ENCODE measurements at places on chromosomes 1 and 21.

GRCh38 chr1:221165839-221166500, 286.7 kb downstream of the HLX start:
- DNase-seq = no peak

GRCh38 chr1:247548092-247548491, 842 bp upstream of the GCSAML start:
- no peak for DNase-seq

- no peak for DNase-seq
Observed at GRCh38 chr21:46160907-46161632, 5.7 kb upstream of the FTCD start.

DNA sequence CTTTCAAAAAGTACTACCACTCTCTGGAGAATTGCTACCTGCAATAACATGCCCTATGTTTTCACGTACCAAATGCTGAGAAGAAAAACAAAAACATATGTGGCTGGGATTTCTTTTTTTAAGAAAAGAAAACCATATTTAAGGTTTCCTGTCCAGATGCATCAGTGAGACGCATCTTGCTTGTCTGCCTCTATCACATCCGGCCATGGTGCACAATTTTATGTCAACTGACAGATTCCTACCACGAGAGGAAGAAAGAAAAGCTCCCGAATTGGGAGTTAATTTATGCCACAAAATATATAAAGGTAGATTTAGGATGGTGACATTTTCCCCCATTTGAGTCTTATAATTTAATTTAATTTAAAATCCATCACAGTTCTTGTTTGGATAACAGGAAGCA, 62.3 kb upstream of the COL24A1 start:
- DNase-seq = no peak

- no peak for DNase-seq
Observed at GRCh38 chr1:227156520-227156919, 161.8 kb downstream of the CDC42BPA start.

DNA sequence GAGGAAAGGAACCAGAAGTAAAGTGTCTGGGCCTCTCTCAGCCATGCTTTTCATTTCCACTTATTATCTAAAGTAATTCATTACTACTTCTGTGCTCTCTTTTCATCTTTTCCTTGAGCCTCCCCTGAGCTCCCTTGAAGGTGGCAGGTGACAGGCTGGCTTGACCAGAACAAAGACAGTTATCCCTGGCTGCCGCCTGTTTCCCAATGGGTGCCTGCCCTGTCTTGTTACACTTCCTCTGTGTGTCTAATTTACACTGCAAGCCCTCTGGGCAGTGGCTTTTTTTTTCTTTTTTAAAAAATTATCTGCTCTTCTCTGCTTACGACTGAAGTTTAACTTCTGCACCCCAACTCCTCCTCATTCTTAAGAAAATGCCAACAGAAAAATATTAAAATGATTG, 113.4 kb downstream of the NGF start:
- DNase-seq = no peak

DNA sequence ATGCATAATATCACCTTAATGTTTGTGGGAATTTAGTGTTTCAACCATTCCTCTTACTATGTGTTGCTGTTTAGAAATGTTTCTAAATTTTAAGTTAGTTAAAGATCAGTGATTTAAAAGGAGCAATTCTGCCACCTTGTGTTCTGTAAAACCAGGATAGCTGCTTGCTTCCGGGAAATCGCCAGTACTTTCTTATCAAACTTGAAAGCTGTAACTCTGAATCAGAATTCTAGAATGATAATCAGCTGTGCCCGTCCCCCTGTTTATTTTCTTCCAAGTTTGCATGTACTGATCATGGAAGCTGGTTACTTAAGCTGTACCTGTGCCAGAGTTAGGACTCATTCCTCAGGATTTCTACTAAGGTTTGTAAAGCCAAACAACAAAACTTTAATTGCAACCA, 656.4 kb downstream of the LTN1 start:
- no peak for DNase-seq

- DNase-seq = no peak
Observed at GRCh38 chr1:116927049-116927798, 17.5 kb downstream of the PTGFRN start.

DNA sequence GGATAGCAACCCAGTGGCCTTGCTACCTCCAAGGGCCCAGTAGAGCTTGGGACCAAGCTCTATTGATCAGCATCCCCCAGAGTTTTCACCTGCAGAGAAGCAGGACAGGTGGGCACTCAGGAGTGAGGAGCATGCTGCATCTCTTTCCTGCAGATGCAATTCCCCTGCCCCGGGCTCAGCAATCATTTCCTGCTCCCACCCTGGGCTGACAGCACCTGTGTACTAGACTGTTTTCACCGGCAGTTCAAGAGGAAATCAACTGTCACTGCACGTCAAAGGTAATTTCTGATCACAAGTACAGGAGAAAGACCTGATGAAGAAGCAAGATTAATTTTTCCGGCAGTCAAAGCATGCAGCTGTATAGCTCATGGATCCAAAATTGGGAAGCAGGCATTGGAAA, 8.8 kb upstream of the NT5C1A start:
- no peak for DNase-seq

- DNase-seq = no peak
Observed at GRCh38 chr1:26784023-26784871, 3.5 kb upstream of the PIGV start.

DNA sequence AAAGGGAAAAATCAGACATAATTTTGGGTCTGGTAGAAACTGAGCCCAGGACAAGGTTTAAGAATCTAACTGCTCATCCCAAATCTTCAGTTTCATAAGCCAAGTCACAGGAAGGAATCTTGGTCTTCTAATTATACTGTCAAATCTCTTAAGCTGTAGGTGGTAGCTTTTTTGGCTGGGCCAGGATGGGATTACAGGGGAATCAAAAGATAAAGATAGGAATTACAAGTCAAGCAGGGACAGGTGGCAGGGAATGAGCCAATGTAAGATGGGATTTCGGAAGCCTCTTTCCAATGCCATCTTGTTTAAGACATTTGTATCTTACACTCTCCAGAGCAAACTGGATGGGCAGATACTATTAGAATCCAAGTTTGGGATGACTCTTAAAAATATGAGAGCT, 383.5 kb downstream of the KCNH1 start:
- DNase-seq = no peak

GRCh38 chr1:192573499-192573898, 2.1 kb upstream of the RGS1 start:
- DNase-seq = no peak
